GM23248 (cell line): ENCODE measurements at places on chromosomes 5 and 9. TPM values are rescaled to one million over a fixed set of nuclear protein-coding genes. Genes with fewer than 3 reads are reported as not detected.

Gene OR2Y1
- total RNA-seq: not detected in 2 replicates

Gene UNC13B
- 11.9 and 15.3 TPM in 2 replicates for total RNA-seq

Gene FBP1
- not detected in 2 replicates for total RNA-seq

Gene OBP2B
- total RNA-seq: not detected in 2 replicates

Gene LNPEP
- total RNA-seq: 20.1 and 30.1 TPM in 2 replicates

Gene BARX1
- total RNA-seq: not detected in 2 replicates

Gene SPATA31A3
- total RNA-seq: not detected in 2 replicates

Gene CYSRT1
- total RNA-seq: 0.43 TPM in 1 of 2 replicates, not detected in the other

Gene GABRA1
- total RNA-seq: not detected in 2 replicates

- peak; percentile 46 for DNase-seq
Observed at GRCh38 chr9:22452415-22453010, 5.9 kb downstream of the DMRTA1 start.

DNA sequence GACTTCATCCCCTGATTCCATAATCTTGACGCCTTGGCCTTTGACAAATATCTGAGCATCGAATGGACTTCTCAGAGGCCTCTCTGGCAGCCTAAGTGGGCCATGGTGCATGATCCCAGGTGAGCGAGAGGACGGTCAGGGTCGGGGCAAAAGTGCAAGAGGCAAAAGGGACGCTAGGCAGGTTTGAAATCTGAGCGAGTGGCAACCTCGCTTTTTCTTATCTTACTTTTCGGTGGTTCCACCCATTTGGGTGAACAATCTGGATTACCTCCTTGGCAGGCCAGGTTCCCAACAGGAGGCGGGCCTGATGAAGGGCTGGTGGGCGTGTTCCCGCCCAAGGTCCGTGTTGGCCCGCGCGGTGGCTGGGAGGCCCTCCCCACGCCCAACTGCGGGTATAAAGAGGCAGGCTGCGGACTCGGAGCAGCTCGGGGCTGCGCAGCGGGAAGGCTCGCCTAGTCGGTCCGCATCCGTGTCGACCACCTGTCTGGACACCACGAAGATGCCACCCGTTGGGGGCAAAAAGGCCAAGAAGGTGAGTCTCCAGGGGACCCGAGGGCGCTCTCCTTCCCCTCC, at the start of gene BHMT:
TSS of gene BHMT (plus strand) at position 423 of the 573 bp plus-strand sequence. CDS start at position 500, 77 bp downstream.
- no peak for DNase-seq

DNA sequence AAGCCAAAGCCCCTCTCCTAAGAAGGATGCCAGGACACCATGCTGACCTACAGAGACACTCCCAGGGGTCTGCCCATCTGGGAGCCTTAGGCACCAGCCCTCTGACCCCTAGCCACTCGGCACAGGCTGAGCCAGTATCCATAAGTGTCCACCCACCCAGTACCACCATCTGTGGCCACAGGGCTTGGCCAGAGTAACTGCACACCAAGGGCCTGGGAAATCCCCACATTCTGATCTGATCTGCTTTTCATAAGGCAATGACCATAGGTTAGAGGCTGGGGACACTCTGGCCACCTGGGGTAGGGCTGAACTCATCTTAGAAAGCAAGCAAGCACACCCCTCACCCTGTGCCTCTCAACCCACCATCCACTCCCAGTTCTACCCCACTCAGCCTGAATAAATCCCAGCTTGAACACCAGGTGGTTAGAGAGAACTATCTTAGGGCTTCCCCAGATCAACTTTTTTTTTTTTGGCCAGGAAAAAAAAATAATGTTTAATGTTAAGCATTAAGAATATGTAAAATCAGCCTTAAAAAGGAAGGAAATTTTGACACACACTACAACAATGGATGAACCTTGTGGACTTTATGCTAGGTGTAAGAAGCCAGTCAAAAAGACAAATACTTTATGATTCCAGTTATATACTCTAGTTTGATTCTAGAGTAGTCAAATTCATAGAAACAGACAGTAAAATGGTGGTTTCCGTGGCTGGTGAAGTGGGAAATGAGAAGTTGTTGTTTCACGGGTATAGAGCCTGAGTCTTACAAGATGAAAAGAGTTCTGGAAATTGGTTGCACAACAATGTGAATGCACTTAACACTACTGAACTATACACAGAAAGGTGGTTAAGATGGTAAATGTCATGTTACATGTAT, 6.2 kb downstream of the GNPDA1 start:
- DNase-seq: no peak

GRCh38 chr9:129419382-129419899, 201.5 kb downstream of the C9orf50 start:
- no peak for DNase-seq

- peak; percentile 68 for DNase-seq
Observed at GRCh38 chr9:108579757-108580439, 275.9 kb downstream of the ACTL7B start.

- DNase-seq: no peak
Observed at GRCh38 chr5:68846828-68847227, 247.0 kb upstream of the SLC30A5 start.

- no peak for DNase-seq
Observed at GRCh38 chr5:76319673-76320072, 83.4 kb upstream of the IQGAP2 start.

- no peak for DNase-seq
Observed at GRCh38 chr9:72680593-72681282, 159.3 kb downstream of the TMC1 start.

DNA sequence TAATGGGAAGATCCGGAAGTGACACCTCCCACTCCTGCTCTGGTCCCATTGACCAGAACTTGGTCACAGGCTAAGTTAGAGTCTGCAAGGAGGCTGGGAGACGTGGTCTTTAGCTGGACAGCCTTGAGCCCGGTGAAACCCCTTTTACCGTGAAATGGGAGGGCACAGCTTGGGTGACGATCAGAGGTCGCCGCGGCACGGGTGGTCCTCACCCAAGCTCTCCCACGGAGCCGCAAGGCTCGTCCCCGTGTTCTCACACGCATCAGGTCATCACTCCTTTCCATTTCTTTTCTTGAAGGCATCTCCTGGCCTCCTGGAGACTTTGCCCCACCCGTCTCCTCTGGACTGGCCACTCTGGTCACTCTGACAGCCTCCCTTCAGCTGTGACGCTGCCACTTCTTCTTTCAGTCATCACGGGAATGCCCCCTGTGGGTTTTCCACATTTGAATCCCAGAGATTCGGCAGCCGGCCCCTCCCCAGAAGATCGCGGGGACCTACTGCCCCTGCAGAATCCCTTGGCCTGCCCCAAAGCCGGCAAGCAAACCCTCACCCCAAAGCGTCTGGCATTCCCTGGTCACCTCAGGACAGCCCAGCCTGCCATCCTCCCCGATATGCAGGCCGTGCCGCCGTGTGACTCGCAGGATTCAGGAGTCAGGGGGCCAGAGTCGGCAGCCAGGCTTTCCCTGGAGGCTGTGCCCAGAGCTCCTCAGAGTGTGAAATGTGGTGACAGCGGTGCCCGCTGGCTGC, 18.9 kb upstream of the EGFL7 start:
- DNase-seq: no peak

DNA sequence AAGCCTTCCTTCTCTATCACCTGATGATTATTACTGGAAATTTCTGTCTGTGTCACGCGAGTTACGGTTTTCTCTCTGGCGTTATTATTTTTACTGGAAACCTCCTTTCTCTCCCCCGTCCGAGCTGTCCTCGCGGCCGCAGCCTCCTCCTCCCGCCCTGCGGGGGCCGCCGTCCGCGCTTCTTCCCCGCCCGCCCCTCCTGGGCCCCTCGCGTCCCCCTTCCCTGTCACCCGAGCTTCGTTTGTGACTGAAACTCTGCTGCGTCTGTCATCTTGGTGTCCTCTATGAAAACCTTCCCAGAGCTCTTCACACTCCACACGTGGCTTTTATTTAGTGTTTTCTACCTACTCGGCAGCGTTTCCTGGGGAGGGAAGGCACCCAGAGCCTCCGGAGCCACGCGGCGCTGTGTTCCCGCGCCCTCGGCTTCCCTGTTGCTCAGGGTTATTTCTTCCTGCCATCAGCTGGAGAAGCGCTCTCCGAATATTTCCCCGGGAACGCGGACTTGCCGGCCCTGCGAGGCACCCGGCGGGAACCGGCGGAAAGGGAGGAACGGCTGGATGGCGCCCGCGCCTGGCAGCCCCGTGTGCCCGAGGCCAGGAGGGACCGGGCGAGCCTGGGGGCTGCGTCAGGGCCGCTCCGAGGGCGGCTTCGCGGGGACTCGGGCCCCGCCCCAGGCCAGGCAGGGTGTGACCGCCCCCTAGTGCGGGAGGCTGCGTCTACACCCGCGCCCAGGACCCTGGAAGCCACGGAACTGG, 33.9 kb downstream of the TRIP13 start:
- DNase-seq: peak; percentile 56

GRCh38 chr5:31173614-31174013, 19.9 kb upstream of the CDH6 start:
- DNase-seq: no peak

- DNase-seq: peak; percentile 23
Observed at GRCh38 chr9:124500796-124501611, 6.2 kb downstream of the NR5A1 start.

- DNase-seq: peak; percentile 5
Observed at GRCh38 chr9:8857068-8857925, 1057.7 kb upstream of the DMAC1 start.

DNA sequence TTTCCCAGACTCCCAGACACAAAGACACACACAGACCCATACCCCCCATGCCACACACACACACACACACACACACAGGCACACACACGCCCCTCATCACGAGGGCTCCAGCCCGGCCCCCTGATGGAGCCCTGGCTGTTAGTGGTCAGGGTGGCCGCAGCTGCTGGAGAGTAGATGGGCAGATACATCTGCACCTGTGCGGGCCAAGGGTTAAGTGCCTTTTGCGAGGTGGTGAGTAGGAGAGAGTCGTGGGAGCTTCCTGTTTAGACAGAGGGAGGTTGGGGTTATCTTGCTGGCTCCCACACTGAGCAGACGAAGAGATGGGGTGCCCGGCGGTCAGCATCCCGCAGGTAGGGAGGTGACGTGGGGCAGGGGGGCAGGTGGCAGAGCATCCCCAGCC, 8.2 kb downstream of the PRRX2 start:
- no peak for DNase-seq

- DNase-seq: no peak
Observed at GRCh38 chr5:82639393-82640144, 361.4 kb upstream of the RPS23 start.

GRCh38 chr9:85147046-85147640, 477.6 kb downstream of the NTRK2 start:
- no peak for DNase-seq

DNA sequence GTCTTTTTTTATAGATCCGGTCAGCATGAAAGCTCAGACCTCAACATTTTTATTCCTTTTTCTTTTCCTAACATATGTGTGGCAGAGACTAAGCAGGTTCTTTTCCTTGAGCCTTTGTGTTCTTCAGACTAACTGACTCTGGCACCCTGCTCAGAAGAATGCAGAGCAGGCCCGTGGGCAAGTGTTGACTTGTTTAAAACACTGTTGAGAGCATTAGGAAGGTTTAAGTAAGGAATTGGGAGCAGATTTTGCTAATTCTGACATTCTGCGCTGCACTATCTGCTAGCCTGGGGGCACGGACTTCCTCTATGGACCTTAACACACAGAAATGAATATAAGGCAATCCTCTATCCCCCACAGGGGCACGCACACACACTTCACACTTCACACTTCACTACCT, 182.5 kb upstream of the PIK3R1 start:
- no peak for DNase-seq

- no peak for DNase-seq
Observed at GRCh38 chr9:105238302-105238701, 6.1 kb upstream of the SLC44A1 start.

DNA sequence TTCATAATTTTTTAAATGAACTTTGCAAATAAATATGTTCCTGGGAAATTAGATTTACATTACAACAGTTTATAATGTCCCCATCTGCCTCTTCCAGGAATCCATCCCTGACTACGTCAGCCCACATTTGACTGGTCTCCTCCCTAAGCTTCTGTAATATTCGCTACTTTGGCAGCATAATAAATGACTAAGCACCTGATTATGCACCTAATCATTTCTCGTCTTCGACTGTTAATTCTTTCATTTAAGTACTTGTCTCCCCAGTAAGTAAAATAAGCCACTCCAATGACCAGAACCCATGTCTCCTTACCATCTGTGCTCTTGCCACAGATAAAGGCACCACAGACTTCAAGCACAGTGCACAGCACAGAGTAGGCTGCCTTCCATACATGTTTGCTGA, 122.7 kb downstream of the DENND1A start:
- peak; percentile 27 for DNase-seq

DNA sequence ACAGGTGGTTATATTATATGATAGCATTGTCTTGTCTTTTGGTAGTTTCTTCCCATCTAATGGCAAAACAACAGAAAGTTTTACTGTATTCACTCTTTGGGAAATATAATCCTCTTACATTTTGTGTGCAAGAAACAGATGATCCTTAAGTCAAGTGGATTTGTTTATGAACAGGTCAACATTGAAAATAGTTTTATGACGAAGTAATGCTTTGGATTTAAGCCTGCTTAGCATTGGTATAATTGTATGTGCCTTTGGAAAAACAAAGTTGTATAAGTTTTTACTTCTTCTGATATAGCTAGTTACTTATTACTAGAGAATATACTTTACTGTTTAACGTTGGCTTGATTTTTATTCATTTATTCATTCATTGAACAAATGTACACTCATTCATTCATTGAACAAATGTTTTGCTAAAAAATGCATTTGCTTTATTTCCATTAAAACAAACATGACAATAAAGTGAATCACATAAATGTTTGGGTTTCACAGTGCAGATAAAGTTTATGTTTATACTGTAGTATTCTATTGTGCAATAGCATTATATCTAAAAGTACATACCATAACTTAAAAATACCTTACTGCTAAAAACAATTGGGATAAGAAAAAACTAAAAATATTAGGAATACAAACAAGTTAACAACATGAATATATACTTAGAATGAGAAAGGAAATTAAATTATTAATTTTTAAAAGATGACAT, 12.3 kb downstream of the SGCD start:
- no peak for DNase-seq

DNA sequence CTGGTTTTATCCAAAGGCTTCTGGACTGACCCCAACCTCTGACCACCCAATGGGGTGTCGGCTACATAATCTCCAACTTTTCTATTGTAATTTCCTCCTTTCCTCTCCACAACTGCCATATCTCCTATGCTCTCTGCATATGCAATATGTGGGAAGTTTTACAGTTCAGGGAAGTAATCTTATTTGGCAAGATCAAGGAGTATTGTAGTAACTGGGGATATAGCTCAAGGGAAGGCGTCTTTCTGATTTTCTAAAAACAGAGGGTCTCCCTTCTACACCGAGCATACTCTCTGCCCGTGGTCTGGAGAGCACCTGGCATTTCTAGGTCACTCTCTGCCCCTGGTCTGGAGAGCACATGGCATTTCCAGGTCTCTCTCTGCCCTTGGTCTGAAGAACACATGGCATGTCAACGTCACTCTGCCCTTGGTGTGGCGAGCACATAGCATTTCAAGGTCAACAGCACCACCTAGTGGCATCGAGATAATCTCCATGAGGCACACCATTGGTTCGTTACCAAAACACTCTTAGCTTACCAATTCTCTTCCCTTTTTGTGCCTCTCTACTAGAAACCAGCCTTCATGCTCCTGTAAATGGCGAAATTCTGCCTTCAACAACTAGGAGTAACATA, 616.4 kb upstream of the NUDT12 start:
- DNase-seq: peak; percentile 40
